CD4-positive, alpha-beta T cell treated with Interleukin-17A for 1 hour (primary cell): ENCODE measurements at places on chromosomes 6 and 20.

- DNase-seq: no peak
Measured at GRCh38 chr6:47709160-47709559, 10.8 kb downstream of the ADGRF4 start.

- no peak for DNase-seq
Measured at GRCh38 chr20:6164421-6165341, 41.9 kb upstream of the FERMT1 start.

- no peak for DNase-seq
Measured at GRCh38 chr20:2694008-2694471, 1.5 kb downstream of the EBF4 start.

GRCh38 chr20:1832634-1833033 lies 62.6 kb upstream of the SIRPA start:
- DNase-seq: no peak

GRCh38 chr6:57162028-57162427 lies 10.1 kb upstream of the BAG2 start:
- DNase-seq: no peak

- no peak for DNase-seq
Measured at GRCh38 chr6:13488896-13489237, 1.5 kb upstream of the GFOD1 start.

DNA sequence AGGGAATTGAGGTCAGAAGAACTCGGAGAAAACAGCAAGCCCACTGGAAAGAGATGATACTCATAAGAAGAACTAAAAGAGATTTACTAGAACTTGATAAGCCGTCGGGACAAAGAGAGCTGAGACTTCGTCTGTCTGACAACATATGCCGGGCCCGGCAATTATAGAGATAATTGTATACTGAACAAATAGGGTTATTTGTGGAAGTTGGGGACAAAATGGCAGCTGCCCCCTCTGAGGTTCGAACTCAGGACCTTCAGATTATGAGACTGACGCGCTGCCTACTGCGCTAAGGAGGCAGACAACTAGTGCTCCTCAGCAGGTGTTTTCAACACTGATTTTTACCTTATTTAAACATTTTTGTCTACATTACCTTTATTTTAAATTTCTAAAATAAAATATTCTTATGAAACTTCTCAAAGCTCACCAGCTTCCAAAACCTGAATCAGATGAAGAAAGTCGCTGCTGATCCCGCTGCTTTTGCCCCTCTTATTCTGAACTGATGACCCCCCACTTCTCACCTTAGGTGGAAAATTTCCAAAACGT lies 29.3 kb upstream of the TRIM27 start:
- peak; percentile 75 for DNase-seq

GRCh38 chr6:51283723-51284355 lies 465.2 kb downstream of the TFAP2B start:
- no peak for DNase-seq

- DNase-seq: no peak
Measured at GRCh38 chr6:7391151-7391550, 1.5 kb downstream of the RIOK1 start.

DNA sequence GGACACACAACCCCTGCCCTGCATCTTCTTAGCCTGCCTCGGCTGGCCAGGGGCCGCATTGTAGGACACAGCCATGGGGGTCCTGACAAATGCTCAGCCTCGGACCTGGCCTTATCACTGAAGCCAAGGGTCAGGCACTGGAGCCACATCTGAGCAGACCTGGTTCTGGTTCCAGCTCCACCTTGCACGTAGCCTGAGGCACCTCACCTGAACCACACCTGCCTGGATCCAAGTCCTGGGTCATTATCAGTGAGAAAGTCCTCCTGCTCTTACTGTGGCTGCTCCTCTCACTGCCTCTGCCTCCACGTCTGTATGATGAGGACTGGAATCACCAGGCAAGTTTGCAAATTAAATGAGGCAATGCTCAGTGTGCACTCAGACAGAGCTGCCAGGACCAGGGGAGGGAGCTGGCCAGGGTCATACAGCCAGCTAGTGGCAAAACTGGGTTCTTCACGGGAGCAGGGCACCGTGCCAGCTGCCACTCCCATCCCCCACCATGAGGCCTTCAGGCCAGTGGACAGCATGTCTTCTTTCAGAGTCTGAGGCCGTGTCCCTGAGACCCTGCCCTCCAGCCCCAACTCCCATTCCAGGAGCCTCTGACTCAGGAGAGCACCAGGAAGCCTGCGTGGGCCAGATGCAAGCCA lies 40.2 kb downstream of the MRPL14 start:
- DNase-seq: no peak
